ENCODE measurements at places on chromosomes 1 and 21. TPM values are rescaled to one million over a fixed set of nuclear protein-coding genes. Genes with fewer than 3 reads are reported as not detected.
A peak's percentile ranks its signal among the peaks of the same experiment; 100 is the strongest.

Gene C1orf53
- total RNA-seq: not detected

- peaks cover 30% of the 10 kb centered on the region for H3K36me3 ChIP-seq
- H3K27ac ChIP-seq: peak overlapping the region; percentile 91
- H3K27me3 ChIP-seq: no peaks in the 10 kb centered on the region
- H3K4me3 ChIP-seq: peak overlapping the region; percentile 86
- DNase-seq: no peak
Observed at GRCh38 chr1:150268340-150268704, 494 bp downstream of the APH1A start.

Gene WNT4
- not detected for total RNA-seq

DNA sequence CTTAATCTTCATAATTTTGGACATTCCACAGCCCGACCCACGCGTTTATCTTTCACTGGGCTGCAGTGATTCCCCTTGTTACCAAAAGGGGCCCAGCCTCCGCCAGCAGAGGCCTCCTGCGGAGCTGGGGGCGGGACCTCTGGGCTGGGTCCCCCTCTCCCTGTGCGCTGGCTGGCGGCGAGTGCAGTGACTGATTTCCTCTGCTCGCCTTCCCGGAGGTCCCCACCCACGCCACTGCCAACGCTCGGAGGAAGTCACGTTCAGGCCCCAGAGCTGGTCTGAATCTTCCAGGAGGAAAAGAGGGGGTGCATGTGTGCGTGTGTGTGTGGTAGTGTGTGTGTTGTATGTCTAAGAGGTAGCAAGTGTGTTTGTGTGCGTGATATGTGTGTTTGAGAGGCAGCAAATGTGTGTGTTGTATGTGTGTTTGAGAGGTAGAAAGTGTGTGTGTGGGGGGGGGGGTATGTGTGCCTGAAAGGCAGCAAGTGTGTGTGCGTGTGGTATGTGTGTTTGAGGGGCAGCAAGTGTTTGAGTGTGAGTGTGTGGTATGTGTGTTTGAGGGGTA, 35.0 kb upstream of the JAK1 start:
- H3K27me3 ChIP-seq: no peaks in the 10 kb centered on the region
- peak; percentile 57 for DNase-seq
- no peak overlapping the region for H3K4me3 ChIP-seq

DNA sequence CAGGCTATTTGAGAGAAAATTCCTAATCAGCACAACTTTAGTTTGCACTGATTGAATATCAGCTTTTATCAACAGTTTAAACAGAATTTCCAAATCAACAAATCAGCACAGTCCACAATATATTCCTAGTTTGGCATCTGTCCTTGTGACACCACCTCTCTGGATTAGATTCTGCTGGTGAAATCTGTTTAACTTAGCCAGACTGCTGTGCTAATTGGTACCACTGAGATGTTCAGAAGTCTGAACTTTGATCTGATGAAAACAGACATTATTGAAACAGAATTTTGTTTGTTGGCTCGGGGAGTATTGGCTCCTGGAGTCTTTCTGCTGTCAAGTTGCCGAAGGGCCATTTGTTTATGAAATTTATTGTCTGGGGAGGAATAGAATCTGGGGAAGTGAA, 17.0 kb upstream of the NGF start:
- no peak overlapping the region for H3K4me3 ChIP-seq
- H3K27me3 ChIP-seq: no peaks in the 10 kb centered on the region
- H3K27ac ChIP-seq: no peak overlapping the region

DNA sequence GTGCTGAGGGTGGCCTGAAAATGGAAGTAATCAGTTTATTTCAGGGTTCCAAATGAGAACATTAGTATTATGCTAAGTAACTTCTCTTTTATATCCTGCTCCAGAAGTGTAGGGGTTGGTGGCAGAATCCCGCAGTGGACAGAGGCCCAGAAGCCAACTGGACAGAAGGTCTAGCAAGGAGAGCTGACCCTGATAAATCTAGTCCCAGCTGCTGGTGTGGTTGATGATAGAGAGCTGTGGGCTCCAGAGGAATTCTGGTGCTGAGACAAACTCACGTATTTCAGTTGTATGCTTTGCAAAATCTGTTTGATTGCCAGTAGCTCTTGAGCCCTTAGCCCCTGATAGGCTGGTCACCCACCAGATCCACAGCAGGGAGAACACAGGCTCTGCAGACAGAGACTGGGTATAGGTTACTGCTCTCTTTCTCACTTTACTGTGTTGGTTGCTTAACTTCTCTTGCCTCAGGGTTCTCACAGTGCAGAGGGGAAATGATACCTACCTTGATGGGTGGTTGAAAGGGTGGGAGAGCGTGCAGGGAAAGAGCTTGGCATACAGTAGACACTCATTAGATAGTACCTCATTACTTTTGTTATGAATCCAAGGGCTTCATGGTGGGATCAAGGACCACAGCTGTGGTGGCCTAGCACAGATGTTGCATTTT, 29.6 kb upstream of the CACNA1E start:
- no peaks in the 10 kb centered on the region for H3K4me1 ChIP-seq
- H3K36me3 ChIP-seq: no peaks in the 10 kb centered on the region
- no peak overlapping the region for H3K27ac ChIP-seq
- DNase-seq: no peak
- no peak overlapping the region for H3K4me3 ChIP-seq
- no peaks in the 10 kb centered on the region for H3K27me3 ChIP-seq

Gene SLC22A15
- 5.6 TPM for total RNA-seq

Gene OR6P1
- not detected for total RNA-seq

- no peak for DNase-seq
- H3K27ac ChIP-seq: no peak overlapping the region
- no peaks in the 10 kb centered on the region for H3K27me3 ChIP-seq
- peaks cover 96% of the 10 kb centered on the region for H3K36me3 ChIP-seq
- H3K4me1 ChIP-seq: no peaks in the 10 kb centered on the region
Observed at GRCh38 chr1:9736241-9736640, 84.7 kb downstream of the PIK3CD start.

GRCh38 chr1:160400646-160401486, 502 bp downstream of the VANGL2 start:
- no peaks in the 10 kb centered on the region for H3K36me3 ChIP-seq
- no peak for DNase-seq
- H3K4me1 ChIP-seq: peaks cover 7% of the 10 kb centered on the region
- H3K4me3 ChIP-seq: peak overlapping the region; percentile 72
- H3K27ac ChIP-seq: no peak overlapping the region
- peaks cover 4% of the 10 kb centered on the region for H3K27me3 ChIP-seq

DNA sequence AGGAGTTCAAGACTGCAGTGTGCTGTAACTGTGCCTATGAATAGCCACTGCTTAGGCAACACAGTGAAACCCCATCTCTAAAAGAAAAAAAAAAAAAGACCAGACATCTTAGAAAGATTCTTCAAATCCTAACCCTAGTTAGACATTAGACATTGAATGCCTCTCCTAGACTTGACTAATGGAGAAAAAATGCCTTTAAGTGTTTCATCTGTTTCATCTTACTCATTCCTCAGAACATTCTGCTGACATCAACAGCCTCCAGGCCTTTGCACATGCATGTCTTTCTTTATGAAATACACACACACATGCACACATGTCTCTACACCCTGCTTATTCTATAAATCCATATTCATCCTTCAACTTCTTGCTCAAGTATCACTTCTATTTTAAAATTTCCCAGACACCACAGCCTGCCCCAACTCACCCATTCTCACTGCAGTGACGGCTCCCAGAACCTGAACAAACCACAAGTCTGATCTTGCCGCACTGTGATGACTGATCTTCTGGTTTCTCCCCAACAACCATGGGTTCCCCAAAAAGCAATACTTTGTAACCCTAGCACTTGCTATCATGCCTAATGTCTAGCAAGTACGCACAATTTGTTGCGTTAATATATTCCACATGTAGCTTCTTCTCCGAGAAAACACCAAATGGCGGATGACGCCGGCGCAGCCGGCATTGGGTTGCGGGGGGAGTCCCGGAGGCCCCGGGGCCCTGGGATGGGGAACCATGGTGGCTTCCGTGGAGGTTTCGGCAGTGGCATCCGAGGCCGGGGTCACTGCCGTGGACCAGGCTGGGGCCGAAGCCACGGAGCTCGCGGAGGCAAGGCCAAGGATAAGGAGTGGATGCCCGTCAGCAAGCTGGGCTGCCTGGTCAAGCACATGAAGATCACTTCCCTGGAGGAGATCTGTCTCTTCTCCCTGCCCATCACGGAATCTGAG, 37.4 kb downstream of the LRRC52 start:
- H3K4me1 ChIP-seq: no peaks in the 10 kb centered on the region
- no peak overlapping the region for H3K27ac ChIP-seq
- no peaks in the 10 kb centered on the region for H3K27me3 ChIP-seq
- H3K4me3 ChIP-seq: no peak overlapping the region

GRCh38 chr1:231122143-231122542, 39.7 kb upstream of the TRIM67 start:
- H3K4me1 ChIP-seq: no peaks in the 10 kb centered on the region
- no peaks in the 10 kb centered on the region for H3K27me3 ChIP-seq
- no peak overlapping the region for H3K4me3 ChIP-seq
- DNase-seq: no peak

GRCh38 chr1:47181095-47181954, 8.5 kb downstream of the PDZK1IP1 start:
- H3K4me1 ChIP-seq: peaks cover 12% of the 10 kb centered on the region
- H3K4me3 ChIP-seq: no peak overlapping the region
- H3K36me3 ChIP-seq: no peaks in the 10 kb centered on the region

- no peak for DNase-seq
- H3K4me3 ChIP-seq: peak overlapping the region; percentile 21
- H3K27me3 ChIP-seq: no peaks in the 10 kb centered on the region
Observed at GRCh38 chr1:244665771-244666217, 12.9 kb downstream of the DESI2 start.

Gene SERPINC1
- 3.7 TPM for total RNA-seq

GRCh38 chr1:244054924-244055263, 3.8 kb downstream of the ZBTB18 start:
- DNase-seq: no peak
- no peak overlapping the region for H3K27ac ChIP-seq
- no peak overlapping the region for H3K4me3 ChIP-seq
- peaks cover 17% of the 10 kb centered on the region for H3K4me1 ChIP-seq

DNA sequence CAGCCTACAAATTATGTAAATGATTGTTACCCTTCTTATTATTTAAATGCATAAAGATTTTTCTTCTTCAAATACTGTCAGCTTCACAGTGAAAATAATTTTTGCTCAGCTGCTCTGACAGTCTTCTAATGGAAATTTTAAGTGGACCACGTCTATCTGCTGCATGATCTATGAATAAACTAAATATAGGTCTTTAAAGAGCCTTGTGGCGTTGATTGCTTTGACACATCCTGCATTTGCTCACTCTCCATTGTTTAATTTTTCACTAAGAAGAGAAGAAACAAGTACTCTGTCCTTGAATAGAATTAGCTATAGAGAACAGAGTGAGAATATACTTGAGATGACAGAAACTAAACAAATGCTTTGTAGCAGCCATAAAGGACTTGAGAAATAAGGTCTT, 826.1 kb downstream of the MRPL39 start:
- H3K27ac ChIP-seq: no peak overlapping the region
- DNase-seq: no peak
- no peak overlapping the region for H3K4me3 ChIP-seq

DNA sequence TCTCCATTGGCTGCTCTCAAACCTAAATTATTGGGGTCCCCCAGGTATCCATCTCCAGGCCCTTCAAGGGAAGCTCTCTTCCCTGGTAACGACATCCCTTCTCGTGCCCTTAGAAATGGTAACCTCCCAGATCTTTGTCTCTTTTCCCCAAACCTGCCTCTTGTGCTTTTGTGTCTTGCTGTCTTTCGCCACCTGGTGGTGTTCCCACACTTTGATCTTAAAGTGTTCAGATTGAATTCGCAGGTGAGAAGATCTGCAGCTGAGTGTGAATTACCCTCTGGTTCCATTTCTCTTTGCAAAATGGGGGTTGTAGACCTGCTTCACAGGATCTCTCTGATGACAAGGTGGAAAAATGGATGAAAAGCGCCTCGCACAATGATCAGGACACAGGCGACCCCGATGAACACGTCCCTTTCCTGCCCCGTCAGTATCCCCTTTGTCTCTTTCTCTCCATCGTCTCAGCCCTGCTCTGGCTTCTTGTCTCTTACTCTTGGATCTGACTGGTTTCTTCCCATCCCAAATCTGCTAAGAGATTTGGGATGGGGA, 53.1 kb downstream of the DOP1B start:
- no peak overlapping the region for H3K4me3 ChIP-seq
- H3K4me1 ChIP-seq: no peaks in the 10 kb centered on the region
- peaks cover 23% of the 10 kb centered on the region for H3K36me3 ChIP-seq

- no peak for DNase-seq
- H3K4me1 ChIP-seq: no peaks in the 10 kb centered on the region
- H3K4me3 ChIP-seq: no peak overlapping the region
Observed at GRCh38 chr1:98404866-98405265, 256.7 kb upstream of the SNX7 start.

Gene RGS8
- not detected for total RNA-seq

DNA sequence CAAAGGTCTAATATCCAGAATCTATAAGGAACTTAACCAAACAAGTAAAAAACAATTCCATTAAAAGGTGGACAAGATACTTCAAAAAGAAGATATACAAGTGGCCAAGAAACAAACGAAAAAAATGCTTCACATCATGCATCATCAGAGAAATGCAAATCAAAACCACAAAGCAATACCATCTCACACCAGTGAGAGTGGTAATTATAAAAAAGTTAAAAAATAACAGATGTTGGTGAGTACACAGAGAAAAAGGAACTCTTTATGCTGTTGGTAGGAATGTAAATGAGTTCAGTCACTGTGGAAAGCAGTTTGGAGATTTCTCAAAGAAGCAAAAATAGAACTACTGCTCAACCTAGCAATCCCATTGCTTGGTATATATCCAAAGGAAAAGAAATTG, 218.6 kb downstream of the SLC44A5 start:
- H3K27me3 ChIP-seq: no peaks in the 10 kb centered on the region
- DNase-seq: no peak
- H3K4me3 ChIP-seq: no peak overlapping the region

Gene GPR153
- 24.3 TPM for total RNA-seq

DNA sequence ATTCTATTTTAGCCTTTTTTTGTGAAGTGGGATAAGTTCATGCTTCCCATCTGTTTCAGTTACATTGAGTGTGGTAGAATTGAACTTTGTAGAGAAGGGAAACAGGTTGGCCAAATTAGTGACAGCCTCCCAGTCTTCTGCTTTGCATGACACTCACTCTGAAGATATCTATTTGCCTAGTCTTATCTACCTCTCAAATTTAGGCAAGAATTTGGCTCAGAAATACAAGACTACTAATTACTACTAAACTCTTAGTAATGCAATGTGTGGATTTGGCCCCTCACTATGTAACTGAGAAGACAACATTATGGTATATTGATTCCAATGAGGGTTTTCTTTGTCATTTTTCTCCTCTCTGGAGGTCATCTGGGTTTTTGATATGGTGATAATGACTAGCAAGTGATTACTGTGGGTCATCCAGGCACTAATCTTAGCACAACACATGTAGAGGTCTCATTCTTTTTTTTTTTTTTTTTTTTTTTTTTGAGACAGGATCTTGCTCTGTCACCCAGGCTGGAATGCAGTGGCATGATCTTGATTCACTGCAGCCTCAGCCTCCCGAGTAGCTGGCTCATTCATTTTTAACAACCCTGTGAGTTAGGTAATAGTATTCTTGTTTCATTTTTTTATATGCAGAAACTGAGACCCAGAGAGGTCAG, 6.3 kb downstream of the FAM20B start:
- H3K27ac ChIP-seq: no peak overlapping the region
- DNase-seq: no peak
- H3K4me1 ChIP-seq: no peaks in the 10 kb centered on the region
- no peaks in the 10 kb centered on the region for H3K36me3 ChIP-seq
- H3K4me3 ChIP-seq: no peak overlapping the region
- no peaks in the 10 kb centered on the region for H3K27me3 ChIP-seq

Gene C1orf115
- total RNA-seq: 18.4 TPM
